ENCODE measurements at places on chromosomes 2 and 18. TPM values are rescaled to one million over a fixed set of nuclear protein-coding genes. Genes with fewer than 3 reads are reported as not detected.

The KIAA1328 gene
- total RNA-seq, result 6.5 TPM

DNA sequence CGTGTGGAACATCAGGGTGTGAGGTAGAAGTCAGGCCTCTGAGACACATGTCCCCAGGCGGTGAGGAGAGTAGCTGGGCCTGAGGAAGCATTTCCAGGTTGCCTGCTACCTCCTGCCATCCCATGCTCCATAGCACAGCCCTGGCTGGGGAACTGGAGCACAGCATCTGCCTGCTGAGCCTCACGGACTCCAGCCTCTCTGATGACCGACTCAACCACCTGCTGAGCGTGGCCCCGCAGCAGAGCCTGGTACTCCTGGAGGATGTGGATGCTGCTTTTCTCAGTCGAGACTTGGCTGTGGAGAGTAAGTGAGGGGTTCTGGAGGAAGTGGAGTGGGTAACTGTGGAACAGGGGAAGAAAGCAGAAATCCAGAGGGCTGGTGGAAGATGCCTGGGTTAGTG, 2.9 kb downstream of the BCS1L start:
- DNase-seq, result no peak
- no peak overlapping the region for H3K4me3 ChIP-seq
- no peak overlapping the region for H3K27ac ChIP-seq

DNA sequence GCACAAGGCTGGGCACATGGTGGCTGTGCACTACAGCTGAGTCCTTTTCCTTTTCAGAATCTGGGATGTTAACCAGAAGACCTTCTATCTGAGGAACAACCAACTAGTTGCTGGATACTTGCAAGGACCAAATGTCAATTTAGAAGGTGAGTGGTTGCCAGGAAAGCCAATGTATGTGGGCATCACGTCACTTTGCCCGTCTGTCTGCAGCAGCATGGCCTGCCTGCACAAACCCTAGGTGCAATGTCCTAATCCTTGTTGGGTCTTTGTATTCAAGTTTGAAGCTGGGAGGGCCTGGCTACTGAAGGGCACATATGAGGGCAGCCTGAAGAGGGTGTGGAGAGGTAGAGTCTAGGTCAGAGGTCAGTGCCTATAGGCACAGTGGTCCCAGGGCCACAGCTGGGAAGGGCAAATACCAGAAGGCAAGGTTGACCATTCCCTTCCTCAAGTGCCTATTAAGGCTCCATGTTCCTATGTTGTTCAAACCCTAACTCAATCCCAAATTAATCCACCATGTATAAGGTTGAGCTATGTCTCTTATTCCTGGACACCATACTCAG, 2.2 kb downstream of the IL1RN start:
- H3K27ac ChIP-seq, result no peak overlapping the region
- H3K27me3 ChIP-seq, result no peaks in the 10 kb centered on the region
- H3K36me3 ChIP-seq, result no peaks in the 10 kb centered on the region

The SCTR gene
- not detected for total RNA-seq

The CAPN14 gene
- 0.35 TPM for total RNA-seq

DNA sequence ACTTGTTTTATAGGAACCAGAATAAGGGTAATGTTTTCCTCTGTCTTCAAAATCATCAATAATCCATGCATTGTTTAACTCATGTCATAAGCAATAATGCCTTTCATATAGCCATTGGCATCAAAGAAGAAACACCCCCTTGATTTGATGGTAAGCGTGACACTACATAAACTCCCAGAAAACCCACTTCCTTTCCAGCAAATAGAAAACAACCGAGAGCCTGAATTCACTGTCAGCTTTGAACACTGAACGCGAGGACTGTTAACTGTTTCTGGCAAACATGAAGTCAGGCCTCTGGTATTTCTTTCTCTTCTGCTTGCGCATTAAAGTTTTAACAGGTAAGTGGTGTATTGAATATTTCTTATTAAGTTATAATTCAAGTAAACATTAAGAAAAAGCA, at the start of gene ICOS:
TSS of gene ICOS (plus strand) at position 229 of the 400 bp plus-strand sequence. CDS start at position 281, 52 bp downstream.
- no peaks in the 10 kb centered on the region for H3K4me1 ChIP-seq
- no peak within 1 kb of the TSS for H3K4me3 ChIP-seq
- H3K27ac ChIP-seq, result no peak within 1 kb of the TSS
- H3K27me3 ChIP-seq, result no peaks in the 10 kb centered on the region

DNA sequence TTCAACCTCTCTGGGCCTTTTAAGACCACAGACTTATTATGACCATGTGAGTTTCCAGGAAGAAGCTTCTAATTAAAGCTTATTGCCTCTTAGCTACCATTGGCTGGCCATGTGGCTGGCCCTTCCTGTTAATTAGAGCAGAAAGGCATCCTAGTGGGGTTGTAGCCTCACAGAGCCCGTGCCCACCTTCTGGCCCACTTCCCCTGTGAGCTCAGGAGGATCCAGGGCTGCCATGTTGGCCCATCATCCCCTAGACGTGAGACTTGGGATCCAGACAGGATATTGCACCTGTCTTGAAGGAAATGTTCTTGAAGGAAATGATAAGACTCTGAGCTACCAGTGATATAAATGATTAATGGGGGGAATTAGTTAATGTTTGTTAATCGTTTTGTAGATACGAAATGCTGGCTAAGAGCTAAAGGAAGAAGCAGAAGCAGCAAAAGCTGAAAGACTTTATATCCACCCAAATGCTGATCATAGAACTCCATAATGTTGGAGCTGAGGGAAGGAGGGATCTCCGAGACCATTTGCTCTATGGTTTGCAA, 255.4 kb downstream of the CLIP4 start:
- H3K4me3 ChIP-seq, result no peak overlapping the region
- no peaks in the 10 kb centered on the region for H3K36me3 ChIP-seq
- H3K27me3 ChIP-seq, result peaks cover 77% of the 10 kb centered on the region
- no peak for DNase-seq
- H3K27ac ChIP-seq, result no peak overlapping the region
- no peaks in the 10 kb centered on the region for H3K4me1 ChIP-seq

GRCh38 chr18:78255013-78255412, 724.6 kb upstream of the SALL3 start:
- DNase-seq, result no peak
- no peaks in the 10 kb centered on the region for H3K4me1 ChIP-seq
- no peak overlapping the region for H3K4me3 ChIP-seq

GRCh38 chr2:101858910-101859309, 132.8 kb upstream of the IL1R2 start:
- H3K27ac ChIP-seq, result peak overlapping the region; percentile 82
- DNase-seq, result no peak
- peaks cover 76% of the 10 kb centered on the region for H3K36me3 ChIP-seq
- peaks cover 43% of the 10 kb centered on the region for H3K4me1 ChIP-seq
- peak overlapping the region; percentile 7 for H3K4me3 ChIP-seq
- no peaks in the 10 kb centered on the region for H3K27me3 ChIP-seq

- no peak overlapping the region for H3K27ac ChIP-seq
- H3K4me1 ChIP-seq, result 0 out of 2 replicates have a peak, but pooled peaks cover 4% of the 10 kb centered on the region
- H3K27me3 ChIP-seq, result no peaks in the 10 kb centered on the region
- no peaks in the 10 kb centered on the region for H3K36me3 ChIP-seq
- DNase-seq, result no peak
These were observed 36.9 kb downstream of the ATOH8 start for GRCh38 chr2:85790499-85791188.

DNA sequence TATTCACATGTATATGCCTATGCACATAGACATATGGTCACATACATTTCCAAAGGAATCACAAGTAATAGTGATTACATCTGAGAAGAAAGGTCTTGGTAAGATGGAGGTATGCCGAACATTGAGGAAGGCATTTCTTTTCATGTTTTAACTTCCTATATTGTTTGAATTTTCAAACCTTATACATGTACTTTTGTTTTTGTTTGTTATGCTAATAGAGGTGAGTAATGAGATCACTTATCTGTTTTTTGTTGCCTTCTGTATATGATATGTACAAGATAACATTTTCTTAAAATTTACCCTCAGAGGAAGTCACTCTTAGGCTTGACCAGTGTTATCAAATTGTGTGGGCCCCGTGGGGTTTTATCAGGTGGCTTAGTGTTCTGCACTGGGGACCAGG, 166.5 kb upstream of the OTX1 start:
- no peaks in the 10 kb centered on the region for H3K36me3 ChIP-seq
- no peak overlapping the region for H3K4me3 ChIP-seq
- H3K27ac ChIP-seq, result no peak overlapping the region
- H3K27me3 ChIP-seq, result no peaks in the 10 kb centered on the region
- no peaks in the 10 kb centered on the region for H3K4me1 ChIP-seq
- DNase-seq, result no peak

DNA sequence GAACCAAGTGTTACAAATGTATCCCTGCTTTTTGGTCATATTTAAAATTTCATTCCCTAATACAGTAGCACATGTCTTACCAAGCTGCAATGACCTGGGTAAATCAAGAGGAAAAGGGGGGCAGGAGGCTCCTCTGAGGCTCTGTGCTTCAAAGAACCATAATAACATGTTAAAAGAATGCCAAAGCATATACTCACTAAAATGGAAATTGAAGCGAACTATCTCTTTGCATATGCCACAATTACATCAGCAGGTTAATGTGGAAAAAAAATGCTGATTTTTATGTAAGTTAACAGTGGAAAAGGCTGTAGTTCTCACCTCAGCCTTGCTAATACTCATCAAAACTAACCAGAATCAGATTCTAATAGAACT, 37.5 kb upstream of the NCKAP5 start:
- no peak for DNase-seq
- no peak overlapping the region for H3K4me3 ChIP-seq
- H3K27me3 ChIP-seq, result peaks cover 52% of the 10 kb centered on the region
- no peaks in the 10 kb centered on the region for H3K36me3 ChIP-seq
- no peak overlapping the region for H3K27ac ChIP-seq
